ENCODE measurements at places on chromosomes 2 and 18. TPM values are rescaled to one million over a fixed set of nuclear protein-coding genes. Genes with fewer than 3 reads are reported as not detected.

DSG2 gene
- 55.1 TPM for polyA plus RNA-seq

CROCC2 gene
- polyA plus RNA-seq, result not detected

ANKRD29 gene
- polyA plus RNA-seq, result 0.92 TPM

KIF5C gene
- polyA plus RNA-seq, result 3.2 TPM

DNA sequence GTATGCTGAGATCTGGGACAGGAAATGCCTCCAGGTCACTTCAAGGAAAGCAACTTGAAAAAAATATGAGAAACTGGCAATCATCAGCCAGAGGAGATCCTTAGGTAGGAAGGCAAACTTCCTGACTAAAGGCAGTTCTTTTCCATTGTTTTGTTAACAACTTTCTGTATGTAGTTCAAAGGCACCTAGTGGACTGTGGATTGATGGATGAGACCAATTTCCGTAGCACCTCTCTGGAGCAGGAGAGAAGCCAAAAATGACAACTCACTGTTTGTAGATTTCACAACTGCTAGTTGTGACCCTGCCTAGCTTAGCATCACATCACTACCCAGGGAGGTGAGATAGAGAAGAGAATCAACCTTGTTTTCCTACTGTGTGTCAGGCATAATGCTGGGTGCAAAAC lies 21.8 kb upstream of the NOSTRIN start:
- DNase-seq, result no peak
- H3K27me3 ChIP-seq, result no peaks in the 10 kb centered on the region
- no peaks in the 10 kb centered on the region for H3K36me3 ChIP-seq

DNA sequence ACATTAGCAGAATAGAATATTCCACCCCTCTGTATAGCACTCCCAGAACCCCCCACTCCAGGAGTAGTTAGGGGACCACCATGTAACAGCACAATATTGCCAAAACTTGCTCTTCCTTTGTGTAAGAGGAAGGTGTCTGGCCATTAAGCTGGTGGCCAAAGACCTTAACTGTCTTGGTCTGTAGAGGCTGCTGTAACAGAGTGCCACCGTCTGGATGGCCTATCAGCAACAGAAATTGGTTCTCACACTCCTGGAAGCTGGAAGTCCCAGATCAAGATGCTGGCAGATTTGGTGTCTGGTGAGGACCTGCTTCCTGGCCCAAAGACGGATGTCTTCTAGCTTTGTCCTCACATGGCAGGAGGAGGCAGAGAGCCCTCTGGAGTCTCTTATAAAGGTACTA lies 61.6 kb upstream of the TGFA start:
- no peak for DNase-seq
- no peaks in the 10 kb centered on the region for H3K4me1 ChIP-seq
- H3K27ac ChIP-seq, result no peak overlapping the region
- no peaks in the 10 kb centered on the region for H3K36me3 ChIP-seq

DNA sequence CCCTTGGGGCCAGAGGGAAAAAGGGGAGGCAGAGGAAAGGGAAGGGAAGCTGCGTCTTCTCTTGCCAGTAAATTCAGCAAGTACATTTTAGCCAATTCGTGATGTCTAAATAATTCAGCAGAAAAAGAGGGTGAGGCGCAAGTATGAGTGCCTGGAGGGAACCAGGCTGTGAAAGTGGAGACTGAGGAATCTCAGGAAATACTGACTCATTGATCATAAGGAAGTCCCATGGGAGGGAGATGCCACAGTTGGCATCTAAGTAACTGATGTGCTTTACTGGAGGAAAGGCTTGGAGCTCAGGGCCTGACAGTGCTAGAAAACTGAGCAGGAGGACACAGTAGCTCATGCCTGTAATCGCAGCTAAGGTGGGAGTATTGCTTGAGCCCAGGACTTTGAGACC lies 31.1 kb downstream of the KIF5C start:
- H3K27ac ChIP-seq, result no peak overlapping the region
- no peak for DNase-seq
- no peaks in the 10 kb centered on the region for H3K27me3 ChIP-seq
- H3K4me1 ChIP-seq, result no peaks in the 10 kb centered on the region
- H3K36me3 ChIP-seq, result no peaks in the 10 kb centered on the region

DNA sequence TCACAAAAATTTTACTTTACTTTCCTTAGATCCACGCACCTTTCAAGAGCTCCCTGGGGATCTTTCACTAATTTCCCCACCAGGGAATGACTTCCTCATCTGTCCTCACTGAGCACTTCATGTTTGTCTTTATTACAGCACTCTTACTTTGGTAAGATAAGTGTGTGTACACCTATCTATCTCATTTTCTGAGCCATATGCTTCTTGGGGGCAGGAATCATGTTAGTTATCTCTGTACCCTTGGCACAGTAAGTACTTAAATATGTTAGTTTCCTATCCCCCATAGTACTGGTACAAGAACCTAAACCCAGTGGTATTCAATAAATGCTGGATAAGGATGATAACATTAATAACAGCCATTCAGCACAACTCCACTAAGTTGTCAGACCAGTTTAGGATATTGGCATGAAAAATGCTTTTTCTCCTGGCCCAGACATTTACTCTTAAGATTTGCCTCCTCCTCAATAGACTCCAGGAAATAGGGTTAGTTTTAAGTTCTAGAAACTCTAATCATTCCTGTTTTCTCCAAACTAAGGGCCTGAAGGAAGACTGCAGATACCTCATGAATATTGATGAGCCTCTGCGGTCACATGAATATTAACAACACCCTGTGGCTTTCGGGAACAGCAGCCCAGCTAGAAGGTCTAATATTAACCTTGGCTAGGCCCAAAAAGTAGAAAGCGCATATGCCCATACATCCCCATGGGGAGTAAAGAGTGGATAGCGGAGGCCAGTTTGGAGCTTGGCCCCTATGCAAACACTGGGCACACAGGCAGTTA lies 38.2 kb downstream of the NHEJ1 start:
- no peak overlapping the region for H3K27ac ChIP-seq
- H3K27me3 ChIP-seq, result no peaks in the 10 kb centered on the region
- peaks cover 30% of the 10 kb centered on the region for H3K4me1 ChIP-seq
- H3K4me3 ChIP-seq, result no peak overlapping the region
- no peaks in the 10 kb centered on the region for H3K36me3 ChIP-seq

- DNase-seq, result no peak
- H3K4me1 ChIP-seq, result peaks cover 5% of the 10 kb centered on the region
- no peaks in the 10 kb centered on the region for H3K36me3 ChIP-seq
- no peak overlapping the region for H3K4me3 ChIP-seq
- H3K27me3 ChIP-seq, result peaks cover 4% of the 10 kb centered on the region
Measured at GRCh38 chr2:147688242-147688641, 156.6 kb upstream of the ACVR2A start.

GRCh38 chr18:159037-159652 lies 788 bp downstream of the USP14 start:
- H3K36me3 ChIP-seq, result peaks cover 9% of the 10 kb centered on the region
- peak overlapping the region; percentile 90 for H3K4me3 ChIP-seq
- peak; percentile 13 for DNase-seq
- H3K27ac ChIP-seq, result peak overlapping the region; percentile 95
- no peaks in the 10 kb centered on the region for H3K27me3 ChIP-seq

DNA sequence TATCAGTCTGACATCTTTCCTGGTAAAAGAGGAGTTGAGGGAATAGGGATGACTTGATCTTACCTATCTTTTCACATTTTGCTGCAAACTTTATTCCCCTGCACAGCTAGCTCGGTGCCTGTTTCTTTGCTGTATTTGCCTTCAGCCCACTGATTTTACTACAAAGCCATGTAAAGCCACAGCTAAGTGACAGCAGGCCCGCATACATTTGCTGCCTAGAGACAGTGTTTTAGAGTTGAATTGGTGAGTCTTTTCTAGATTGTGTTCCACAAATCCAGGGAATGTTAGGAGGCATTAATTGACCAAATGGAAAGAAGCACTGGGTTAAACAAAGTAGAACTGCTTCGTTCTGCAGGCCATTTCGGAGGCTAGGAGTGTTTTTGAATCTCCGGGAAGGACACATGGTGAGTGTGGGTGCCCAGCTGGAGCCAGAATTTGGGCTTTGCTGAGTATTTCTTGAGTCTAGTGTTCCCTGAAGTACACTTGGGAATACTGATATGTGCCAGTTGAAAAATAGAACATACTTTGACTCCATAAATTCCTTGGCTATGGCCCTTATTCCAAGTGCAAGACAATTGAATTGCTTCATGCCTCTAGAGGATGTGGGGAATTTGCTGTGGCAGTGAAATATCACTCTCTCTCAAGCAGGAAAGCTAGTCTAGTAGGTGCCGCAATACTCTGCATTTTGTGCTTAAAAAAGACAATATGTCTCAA lies 329.8 kb downstream of the PTPRM start:
- H3K27me3 ChIP-seq, result no peaks in the 10 kb centered on the region
- H3K36me3 ChIP-seq, result no peaks in the 10 kb centered on the region
- H3K4me3 ChIP-seq, result no peak overlapping the region
- DNase-seq, result peak; percentile 63
- H3K4me1 ChIP-seq, result peaks cover 24% of the 10 kb centered on the region

DNA sequence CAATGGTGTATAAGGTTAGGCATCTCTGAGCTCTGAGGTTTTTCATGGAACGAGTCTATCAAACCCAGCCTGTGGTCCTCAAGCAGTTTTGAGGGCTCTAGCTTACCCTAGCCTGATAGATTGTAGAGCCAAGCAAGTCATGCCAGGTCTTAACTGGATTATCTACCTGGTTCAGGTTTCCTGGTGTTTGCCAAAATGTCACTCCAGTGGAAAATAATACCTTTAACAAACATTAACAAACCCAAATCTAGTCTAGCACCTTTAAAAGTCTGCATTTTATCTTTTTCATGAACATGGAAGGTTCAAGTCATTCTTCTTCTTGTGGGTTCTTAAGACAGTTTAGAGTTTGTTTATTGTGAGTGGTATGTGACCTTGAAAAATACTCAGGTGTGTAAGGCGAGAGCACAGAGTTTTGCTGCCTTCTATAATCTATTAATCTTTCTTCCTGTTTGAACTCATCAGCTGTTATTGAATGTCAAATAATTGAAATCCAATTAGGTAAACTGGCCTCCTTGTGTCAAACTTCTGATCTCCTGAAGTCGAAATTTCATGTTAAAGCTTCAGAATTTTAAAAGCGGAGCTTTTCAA lies 13.4 kb upstream of the ADGRF3 start:
- no peaks in the 10 kb centered on the region for H3K27me3 ChIP-seq
- no peak overlapping the region for H3K4me3 ChIP-seq
- H3K27ac ChIP-seq, result no peak overlapping the region
